ENCODE measurements at places on chromosomes 12 and 14. TPM values are rescaled to one million over a fixed set of nuclear protein-coding genes. Genes with fewer than 3 reads are reported as not detected.

DNA sequence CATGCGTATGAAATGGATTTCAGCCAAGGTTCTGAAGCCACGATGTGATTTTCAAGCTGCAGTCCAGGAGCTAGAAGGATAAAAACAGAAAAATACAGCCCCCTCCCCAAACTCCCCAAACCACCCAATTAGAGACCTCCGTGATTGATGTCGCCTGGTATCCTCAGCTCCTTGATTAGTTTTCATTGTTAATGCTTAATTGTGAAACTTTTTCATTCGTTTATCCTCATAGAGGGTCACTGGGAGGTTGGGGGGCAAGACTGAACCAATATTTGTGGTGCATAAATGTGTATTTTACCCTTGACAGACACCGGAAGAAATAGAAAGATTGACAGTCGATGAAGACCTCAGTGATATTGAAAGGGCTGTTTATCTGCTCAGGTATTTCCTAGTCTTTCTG, 1.6 kb downstream of the PPP4R4 start:
- no peak for DNase-seq

DNA sequence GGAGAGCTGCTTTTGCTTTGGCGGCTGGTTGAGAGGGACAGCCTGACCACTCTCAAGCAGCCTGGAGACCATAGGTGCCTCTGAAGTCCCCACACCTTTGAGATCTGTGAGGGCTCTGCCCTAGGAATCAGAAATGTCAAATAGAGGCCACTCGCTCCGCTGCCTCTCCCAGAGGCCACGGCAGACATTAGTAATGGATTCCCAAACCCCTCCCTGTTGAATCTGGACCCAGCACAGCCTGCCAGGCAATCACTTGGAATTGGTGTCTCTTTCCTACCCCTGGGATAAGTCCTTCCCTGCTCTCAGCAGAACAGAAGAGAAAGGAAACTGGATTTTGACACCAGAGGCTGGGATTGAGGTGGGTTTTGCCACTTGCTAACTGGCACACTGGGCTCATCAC, 25.0 kb downstream of the MMAB start:
- no peak for DNase-seq

AKAP3 gene
- total RNA-seq: 1.1 TPM

DNA sequence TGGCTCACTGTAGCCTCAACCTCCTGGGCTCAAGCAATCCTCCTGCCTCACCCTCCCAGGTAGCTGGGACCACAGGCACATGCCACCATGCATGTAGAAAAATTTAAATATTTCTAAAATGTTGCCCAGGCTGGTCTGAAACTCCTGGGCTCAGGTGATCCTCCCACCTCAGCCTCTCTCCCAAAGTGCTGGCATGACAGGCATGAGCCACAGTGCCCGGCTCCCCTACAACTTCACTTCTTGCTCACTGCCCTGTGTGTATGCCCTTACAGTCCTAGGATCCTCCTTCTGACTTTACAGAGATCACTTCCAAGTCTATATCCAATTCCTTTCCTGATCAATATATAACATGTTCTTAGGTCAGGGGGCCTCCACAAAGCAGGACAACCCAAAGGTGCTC, 23.8 kb upstream of the CREBL2 start:
- DNase-seq: no peak

DNA sequence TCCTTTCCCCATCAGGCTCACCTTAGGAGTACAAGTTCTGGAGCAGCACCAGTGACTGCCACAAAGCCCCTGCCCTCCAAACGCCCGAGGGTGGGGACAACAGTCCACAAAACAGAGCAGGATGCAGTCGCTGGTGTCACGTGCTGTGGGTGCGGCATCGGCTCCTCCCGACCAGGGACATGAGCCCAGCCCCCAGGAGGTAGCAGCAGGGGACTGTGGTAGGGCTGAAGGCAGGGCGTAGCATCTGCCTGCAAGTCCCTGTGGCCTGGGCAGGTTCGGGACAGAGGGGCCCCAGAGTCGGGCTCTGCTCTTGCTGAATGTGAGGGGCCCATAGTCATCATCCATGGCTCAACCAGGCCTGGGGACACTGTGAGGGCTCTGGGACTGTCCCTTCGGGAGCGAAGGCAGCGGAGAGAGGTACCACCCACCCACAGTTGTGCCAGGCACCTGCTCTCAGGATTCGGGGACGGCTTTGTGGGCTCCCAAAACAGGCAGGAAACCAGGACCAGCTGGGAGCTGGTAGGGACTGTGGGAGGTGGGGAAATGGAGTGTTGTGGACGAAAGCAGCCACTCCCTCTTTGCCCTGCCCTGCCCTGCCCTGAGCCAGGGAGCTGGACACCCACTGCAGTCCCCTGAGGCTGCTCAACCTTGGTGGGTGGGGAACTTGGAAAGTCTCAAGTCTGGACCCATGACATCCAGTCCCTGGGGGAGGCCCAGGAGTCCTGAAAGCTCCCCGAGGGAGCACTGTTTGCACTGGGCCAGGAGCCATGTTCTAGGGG, 30.7 kb downstream of the FBRSL1 start:
- DNase-seq: no peak

DNA sequence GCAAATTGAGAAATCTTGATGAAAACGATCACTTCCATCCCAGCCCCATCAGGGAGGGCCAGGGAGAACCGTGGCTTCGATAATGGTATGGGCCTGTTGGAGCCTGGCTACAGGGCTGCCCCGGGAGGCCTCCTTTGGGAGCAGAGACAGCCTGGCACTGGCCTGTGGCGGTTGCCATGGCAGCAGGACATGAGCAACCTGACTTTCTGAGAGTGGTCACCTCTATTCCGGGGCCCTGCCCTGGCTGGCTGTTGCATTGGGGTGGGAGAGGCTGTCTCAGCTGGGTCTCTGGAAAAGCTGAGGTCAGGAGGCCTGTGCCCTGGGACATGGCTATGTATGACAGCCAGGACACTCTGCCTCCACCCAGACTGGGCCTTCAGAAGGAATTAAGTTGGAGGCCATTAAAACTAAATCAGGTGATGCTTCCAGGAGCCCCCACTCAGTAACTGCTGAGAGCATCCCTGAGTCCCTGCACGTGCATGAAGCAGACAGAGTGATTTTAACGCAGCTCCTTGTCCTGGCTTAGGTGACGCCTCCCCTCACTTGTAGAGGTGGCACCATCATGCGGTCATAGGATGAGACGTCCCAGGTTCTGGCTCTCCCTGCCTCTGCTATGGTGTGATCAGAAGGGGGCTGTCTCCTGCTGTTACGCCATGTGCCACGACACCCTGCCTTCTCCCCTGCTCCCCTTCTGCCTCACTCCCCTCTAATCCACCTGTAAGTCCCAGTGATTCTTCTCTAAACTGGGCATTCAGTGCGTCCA, 126.3 kb downstream of the SLC25A47 start:
- DNase-seq: no peak

PTMS gene
- total RNA-seq: 27.7 TPM

ESR2 gene
- 2.2 TPM for total RNA-seq

DNA sequence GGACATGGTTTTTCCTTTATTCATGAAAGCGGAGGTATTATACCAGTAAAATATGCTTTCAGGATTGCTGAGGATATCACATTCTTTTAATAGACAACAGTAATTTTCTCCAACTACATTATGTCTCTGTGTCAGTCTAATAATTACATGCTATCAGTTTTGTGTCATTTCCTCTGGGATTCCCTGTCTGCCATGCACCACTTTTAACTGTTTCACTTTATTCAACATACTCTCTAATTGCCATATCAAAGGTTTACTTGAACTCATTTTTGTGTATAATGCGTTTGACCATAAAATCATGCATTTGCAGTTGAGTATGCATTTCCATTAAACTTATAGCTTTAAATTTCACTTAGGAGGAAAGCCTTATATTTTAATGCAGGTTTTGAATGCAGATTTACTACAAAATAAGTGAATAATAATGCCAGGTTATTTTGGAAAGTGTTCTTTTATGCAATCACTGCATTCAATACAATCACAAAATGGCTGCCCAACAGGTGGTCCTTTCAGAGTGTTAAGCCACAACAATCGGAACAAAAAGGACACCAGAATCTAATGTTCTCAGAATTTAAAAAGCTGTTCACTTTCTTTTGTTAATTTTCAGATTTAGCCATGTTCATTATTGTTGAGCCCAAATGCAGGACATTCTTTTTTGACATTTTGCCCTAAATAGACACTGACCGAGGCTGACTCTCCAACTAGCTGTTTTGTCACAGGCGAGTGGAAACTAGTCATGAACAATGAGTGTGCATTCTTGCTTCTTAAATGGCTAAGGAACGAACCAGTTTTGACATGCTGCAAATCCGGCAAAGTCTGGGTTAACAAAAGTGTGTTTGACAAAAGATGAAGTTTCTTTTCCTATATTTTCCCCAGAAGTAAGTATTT, 40.9 kb downstream of the MBIP start:
- DNase-seq: no peak

DNA sequence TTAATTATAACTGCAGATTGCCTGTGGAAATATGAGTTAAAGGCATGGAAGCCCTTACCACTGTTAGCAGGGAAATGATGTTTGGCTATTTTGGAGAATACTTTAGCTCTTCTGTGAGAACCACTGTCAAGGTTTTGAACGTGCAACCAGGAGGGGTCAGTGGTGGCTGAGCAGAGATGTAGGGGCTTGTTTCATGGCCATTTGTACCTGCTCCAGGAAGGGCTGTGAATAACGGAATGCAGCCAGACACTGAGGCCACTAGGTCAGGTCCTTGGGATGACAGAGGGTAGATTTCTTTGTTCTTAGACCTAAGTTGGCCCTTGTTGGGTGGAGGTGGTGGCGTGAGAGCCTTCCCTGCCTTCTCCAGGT, 8.3 kb downstream of the TRAF3 start:
- DNase-seq: no peak

DNA sequence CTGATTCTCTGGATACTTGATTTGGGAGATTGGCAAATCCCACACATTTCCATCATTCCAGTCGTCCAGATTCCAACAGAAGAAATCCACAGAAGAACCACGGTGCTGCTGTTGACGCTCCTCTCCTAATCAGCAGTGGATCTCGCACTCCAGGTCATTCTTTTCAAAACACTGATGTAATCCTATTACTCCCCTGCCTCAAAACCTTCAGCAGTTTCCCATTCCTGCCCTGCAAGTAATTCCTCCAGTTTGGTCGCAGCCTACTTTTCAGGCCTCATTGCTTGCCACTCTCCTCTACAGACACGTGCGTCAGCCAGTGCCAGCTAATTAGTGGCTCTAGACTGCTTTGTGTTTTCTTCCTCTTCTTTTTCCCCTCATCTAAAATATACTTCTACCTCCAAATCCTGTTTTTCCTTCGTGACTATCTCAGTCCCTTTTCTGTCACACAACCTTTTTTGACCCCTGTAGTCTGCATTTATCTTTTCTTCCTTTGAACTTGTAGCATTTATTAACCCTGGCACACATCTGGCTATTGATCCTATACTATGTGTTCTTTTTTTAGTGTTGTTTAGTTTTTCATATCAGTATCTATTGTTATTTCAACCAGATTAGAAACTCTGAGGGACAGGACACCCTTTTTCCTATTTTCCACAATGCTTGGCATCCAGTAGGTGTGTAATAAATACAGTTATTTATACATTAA, 36.8 kb downstream of the PRORP start:
- DNase-seq: no peak

GPRC5D gene
- total RNA-seq: not detected

DNA sequence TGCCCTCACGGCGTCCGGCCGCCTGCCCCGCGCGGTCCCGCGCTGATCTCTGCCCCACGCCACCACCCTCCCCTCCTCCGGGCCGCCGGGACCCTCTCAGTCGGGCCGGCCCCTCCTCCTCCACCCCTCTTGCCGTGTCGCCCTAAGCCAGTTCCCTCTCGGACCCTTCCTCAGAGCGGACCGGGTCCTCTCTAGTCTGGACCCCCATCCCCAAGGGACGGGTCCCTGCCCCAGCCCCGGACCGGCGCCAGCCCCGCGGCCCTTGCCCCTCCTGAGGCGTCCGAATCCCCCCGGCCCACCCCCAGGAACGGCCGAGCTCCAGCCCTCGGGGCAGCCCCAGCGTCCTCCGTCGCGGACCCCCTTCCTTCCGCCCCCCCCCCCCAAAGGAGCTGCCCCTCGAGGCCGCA, 485 bp downstream of the PPP4R4 start:
- DNase-seq: no peak

- DNase-seq: no peak
Measured at GRCh38 chr12:27207615-27208413, 36.3 kb upstream of the STK38L start.

- no peak for DNase-seq
Measured at GRCh38 chr12:91271185-91271584, 88.6 kb upstream of the DCN start.

KRT75 gene
- not detected for total RNA-seq

GRCh38 chr12:48998497-48999353, 450 bp downstream of the DDN start:
- DNase-seq: no peak

GRCh38 chr12:10001171-10001776, 2.4 kb upstream of the CLEC1B start:
- DNase-seq: no peak

GRCh38 chr14:21440859-21441258, 15.1 kb downstream of the CHD8 start:
- peak; percentile 15 for DNase-seq

DNA sequence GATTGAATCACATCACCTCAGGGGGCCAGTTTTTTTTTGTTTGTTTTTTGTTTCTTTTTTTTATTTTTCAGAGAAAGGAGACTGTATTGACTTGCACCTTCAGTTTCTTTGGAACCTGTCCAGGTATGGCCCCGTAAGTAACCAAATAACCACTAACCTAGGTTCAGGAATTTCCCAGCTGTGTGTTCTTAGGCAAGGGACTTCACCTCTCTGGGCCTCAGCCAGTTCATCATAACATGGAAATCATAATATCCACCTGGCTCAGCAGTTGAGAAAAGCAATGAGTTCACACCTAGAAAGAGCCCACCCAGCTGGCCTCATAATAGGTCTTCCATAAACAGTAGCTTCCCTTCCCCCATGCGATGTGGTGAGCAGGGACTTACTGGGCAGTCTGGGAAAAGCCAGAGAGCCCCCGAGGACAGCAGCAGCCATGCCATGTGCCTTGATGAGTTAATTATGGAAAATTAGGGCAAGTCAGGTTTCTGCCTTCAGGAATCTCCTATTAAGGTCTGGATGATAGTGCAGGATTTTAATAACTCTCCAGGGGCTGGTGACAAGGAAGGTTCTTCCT, 27.4 kb upstream of the WSCD2 start:
- no peak for DNase-seq

GRCh38 chr12:79830440-79830839, 104.5 kb downstream of the PPP1R12A start:
- DNase-seq: no peak

GLIPR1L1 gene
- total RNA-seq: not detected

GRCh38 chr14:37234222-37234621, 36.5 kb downstream of the MIPOL1 start:
- no peak for DNase-seq

DNA sequence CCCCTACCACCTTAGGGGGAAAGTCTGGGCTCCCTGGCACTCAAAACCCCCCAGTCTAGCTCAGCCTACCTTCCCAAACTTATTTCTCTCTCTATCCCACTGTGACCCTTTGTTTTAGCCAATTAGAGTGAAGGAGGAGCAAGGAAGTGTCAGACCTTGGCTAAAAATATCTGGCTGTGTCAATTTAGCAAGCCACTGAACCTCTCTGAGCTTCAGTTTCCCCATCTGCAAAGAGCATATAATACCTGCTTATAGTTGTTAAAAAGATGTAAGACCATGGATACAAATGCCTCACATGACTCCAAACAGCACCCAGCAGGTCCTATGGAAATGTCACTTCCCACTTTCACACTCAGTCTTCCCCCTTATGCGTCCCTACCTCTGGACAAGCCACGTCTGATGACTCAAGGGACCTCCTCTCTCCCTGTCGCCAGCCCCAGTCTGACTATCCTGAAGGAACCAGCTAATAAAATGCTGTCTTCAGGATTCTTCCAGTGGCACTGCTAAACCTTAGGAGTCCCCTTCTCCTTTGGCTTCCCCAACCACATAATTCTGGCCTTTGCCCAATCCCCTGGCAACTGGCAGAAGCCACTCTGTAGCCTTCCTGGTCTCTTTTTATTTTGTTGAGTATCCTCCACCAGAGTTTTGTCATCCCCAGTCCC, 19.3 kb downstream of the FOXN3 start:
- DNase-seq: no peak
